Stimulated activated CD4-positive, alpha-beta T cell treated with anti-CD3 and anti-CD28 coated beads, Interleukin-2, amount 100 ng/mL, for 24 hours (primary cell): ENCODE measurements at places on chromosomes 4 and X.

DNA sequence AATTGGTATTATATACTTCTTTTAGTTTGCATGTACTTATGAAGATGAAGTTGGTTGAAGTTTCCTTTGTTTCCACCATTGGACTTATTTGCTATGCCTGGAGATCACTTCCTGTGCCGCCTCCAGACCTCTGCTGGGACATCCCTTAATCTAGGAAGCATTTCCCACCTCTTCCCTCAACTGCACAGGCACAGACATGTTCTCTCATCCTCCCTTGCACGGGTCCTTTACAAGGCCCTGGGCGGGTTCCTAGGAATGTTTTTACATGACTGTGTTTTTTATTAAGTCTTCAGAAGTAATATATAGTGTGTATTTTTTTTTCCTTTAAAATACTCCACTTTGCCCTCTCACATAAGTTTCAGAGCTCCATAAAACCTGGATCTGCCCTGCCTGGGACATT lies 51.0 kb downstream of the TMEM131L start:
- DNase-seq, result no peak

DNA sequence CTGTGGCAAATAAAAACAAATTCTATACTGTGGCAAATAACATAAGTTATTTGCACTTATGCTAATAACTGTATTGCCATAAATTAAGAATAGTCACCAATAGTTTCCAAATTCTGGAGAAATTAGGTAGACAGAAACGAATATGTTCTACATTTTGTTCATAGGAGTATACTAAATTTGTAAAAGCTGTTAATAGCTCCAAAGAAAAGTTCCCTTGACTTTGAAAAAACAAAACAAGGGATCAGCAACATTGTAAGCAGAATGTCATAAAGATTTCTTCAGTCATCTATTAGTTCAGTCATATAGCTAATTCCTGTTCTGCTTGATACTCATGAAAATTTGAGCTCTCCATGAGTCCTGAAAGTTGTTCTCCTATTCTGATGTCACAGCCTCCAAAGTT lies 1472.8 kb downstream of the C4orf33 start:
- no peak for DNase-seq

- no peak for DNase-seq
Measured at GRCh38 chr4:978957-979701, 5.8 kb upstream of the DGKQ start.

DNA sequence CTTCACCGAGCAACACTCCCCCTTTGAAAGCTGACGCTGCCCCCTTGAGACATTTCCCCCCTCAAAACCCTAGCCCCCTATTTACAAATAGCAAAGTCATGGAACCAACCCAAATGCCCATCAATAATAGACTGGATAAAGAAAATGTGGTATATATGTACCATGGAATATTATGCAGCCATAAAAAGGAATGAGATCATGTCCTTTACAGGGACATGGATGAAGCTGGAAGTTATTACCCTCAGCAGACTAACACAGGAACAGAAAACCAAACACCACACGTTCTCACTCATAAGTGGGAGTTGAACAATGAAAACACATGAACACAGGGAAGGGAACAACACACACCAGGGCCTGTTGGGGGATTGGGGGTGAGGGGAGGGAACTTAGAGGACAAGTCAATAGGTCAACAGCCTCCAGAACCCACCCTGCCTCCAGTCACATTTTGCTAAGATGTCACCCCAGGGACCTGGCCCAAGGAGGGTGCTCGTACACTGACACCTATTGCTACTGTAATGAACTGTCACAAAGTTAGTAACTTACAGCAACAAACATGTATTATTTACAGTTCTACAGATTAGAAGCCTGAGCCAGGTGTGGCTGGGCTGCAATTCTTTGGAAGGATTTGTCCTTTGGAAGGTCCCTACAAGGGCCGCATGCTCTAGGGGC lies 20.6 kb downstream of the SCD5 start:
- DNase-seq, result no peak

DNA sequence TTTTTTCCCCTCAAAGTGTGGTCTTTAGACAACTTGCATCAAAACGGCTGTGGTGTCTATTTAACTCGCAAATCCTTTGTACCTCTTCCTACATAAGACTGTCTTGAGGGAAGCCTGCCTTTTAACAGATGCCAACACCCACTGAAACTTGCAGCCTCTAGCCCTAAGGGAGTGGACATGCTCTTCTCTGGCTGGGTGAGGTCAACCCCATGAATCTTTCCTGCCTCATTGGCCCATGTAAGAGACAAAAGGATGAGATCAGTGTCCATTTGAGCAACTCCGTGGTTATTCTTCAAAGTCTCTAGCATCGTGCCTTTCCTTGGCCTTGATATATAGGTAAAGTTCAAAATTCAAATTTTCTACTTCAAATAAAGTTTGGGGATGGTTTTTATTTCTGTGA lies 134.7 kb downstream of the SHROOM3 start:
- no peak for DNase-seq

DNA sequence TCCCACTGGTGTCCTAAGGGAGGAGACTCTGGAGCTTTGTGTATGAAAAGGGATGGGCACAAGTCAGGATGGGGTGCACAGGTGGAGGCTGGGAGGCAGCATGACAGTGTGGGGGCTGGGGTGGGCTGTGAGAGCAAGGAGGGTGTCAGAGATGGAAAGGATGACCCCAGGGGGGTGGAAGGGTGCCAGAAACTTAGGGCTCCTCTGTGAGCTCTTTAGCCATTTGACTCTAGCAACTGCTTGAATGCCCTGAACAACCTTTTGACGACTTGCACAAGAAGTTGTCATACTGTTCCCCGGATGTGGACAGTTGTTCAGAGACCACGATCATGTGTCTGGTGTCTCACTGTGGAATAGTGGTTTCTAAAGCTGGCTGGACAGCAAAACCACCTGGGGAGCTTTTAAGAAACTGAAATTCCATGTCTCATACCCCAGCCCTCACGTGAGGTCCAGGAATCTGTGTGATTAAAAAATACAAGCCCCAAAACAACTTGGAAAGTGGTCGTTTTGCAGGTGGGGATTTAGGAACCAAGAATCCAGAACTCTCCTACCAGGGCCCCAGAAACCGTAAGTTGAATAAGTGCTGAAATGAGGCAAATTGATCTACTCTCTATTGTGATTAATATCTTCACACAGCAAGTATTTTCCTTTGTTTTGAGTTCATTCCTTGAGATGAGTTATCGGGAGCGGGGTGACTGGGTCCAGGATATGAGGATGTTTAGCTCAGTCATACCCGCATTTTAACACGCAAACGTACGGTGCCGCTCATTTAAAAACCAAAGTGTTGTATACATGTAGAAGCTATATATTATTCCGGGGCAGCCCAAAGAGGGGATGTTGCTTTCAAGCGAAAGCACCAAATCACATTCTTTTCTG lies 3.4 kb downstream of the RHOH start:
- DNase-seq, result peak; percentile 68

DNA sequence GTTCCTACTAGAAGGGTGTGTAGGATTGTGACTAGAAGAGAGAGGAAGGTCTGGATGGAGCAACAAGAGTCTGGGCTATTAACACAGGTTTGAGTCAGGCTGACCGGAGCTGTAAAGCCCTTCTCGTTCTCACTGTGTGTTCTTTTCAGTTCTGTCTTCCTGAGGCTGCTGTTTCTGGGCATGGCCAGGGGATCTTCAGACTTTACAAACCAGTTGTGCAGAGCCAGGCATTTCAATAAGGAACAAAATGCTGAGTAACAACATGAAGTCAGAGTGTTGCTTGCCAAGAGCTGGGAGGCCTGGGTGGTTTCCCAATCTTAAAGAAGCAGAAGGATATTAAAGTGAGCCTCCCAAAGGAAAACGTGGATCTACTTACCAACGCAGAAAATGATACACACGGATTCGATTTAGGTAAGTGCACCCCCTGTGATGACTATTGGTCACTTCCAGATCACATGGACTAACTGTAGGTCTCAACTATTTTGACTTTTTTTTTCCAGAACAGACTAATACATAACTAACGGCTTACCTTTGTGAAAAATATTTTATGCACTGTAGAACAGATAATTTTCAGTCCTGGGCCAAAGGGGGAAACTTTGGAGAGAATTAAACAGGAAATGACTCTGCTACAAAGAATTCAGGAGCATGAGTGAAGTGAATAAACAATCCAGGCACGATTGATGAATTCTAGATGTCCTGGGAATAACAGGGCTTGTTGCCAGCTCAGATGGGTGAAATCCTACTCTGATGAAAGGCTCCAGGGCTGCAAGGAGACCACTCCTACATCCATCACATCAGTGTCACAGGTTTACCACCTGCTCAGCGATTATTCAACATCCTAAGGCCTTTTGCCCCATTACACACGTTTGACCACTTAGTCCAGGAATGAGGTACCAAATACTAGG lies 94.5 kb downstream of the ANXA3 start:
- no peak for DNase-seq

DNA sequence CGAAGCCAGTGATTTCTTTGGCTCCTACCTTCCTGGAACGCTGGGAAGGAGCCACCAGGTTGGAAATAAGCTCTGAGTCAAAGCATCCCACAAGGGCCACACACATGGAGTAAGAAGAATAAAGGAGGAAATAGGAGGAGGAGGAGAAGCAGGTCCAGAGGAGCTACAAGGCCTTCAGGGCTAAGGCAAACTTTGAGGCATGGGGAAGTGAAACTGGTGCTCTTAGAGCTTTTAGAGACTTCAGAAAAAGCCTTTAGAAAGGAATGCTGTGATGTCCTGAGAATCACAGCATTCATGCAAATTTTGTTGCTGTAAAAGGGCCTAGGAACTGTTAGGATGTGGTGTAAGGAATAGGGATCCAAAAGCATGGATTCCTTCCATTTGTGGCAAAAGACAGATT lies 135.9 kb upstream of the ARHGEF9 start:
- no peak for DNase-seq

- DNase-seq, result peak; percentile 36
Measured at GRCh38 chr4:83125738-83126141, 11.2 kb upstream of the PLAC8 start.

DNA sequence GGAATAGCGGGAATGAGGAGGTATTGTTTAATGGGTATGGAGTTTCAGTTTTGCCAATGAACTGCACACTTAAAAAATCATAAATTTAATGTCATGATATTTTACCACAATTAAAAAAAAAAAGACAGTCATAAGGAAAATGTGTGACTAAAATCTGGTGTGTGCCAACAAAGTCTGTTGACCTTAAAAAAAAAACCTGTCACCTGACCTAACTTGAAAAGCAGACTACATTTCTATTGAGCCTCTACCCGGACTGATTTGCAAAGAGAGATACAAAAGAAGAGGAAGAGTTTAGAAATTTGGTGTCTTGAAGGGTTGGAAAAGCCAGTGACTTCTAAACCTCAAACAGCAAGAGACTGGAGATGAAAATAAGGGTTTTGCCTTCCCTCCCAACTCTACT lies 48.4 kb downstream of the TMEM150C start:
- no peak for DNase-seq

GRCh38 chr4:4901877-4902276 lies 42.4 kb downstream of the MSX1 start:
- no peak for DNase-seq

- no peak for DNase-seq
Measured at GRCh38 chrX:126701380-126701779, 118.1 kb upstream of the PRR32 start.

GRCh38 chrX:155535866-155536265 lies 76.9 kb downstream of the TMLHE start:
- no peak for DNase-seq

DNA sequence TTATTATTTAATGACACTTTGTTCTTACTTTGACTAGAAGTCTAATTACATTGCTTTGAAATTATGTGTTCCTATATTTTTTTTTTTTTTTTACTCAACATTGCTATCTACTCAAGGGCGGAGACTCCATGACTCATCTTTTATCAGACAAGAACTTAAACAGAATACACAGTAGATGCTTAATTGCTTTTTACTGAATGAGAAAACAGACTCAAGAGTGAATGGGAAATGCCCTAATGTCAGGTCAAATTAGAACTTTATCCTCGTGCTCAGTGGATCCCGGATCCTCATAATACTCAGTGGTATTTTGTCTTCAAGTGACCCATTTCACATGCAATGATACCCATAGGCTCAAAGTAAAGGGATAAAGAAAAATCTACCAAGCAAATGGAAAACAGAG lies 954.5 kb upstream of the IGFBP7 start:
- no peak for DNase-seq

- DNase-seq, result no peak
Measured at GRCh38 chr4:18914182-18914581, 892.6 kb upstream of the LCORL start.

DNA sequence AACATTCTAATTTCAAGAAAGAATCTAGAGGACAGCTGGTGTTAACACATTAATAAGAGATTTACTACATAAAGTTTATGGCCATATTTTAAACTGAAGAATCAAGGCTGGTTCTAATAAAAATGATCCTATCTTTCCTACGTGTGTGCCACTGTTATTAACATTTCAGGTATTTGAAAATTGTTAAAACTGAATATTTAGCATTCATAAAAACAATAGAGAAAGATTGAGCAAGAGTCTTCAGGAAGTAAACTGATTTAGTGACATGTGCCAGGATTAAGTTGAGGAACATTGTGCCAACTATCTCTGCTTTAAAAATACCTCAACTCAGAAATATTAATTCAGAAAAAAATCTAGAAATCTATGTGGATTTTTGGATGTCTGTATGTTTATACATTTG lies 810.1 kb downstream of the FAT4 start:
- DNase-seq, result no peak

DNA sequence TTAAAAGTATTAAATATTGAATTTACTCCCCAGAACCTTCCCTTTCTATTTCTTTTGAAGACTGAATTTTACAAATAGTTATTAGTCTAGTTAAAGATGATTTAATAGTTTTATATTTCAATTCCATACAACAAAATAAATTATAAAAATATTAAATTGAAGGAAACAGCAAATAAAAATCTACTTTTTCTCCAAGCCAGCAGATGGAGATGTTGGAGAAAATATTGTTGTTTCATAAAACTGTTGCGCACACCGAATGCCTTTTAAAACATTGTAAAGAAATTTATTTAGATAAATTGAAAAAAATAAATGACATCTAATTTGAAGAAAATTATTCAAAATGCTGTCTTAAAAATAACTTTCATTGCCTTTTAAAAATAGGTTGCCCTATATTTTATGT lies 5.5 kb downstream of the GRIA2 start:
- DNase-seq, result no peak

DNA sequence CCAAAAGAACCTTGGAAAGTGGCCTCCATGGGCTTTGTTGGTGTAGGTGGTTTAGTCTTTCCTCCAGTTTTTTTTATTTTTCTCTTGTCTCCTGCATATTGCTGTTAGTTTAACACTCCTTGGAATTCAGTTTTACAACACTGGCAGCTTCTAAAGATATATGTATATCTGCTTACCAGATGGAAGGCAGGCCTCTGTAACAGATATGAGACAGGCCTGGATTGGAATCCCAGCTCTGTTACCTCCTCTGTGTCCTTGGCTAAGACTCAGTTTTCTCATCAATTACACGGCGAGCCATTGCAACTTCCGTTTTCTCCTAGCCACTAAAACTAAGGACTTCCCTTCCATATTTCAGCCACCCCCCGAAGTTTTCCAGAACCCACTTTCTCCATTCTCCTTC lies 133.4 kb upstream of the SMAD1 start:
- DNase-seq, result no peak

DNA sequence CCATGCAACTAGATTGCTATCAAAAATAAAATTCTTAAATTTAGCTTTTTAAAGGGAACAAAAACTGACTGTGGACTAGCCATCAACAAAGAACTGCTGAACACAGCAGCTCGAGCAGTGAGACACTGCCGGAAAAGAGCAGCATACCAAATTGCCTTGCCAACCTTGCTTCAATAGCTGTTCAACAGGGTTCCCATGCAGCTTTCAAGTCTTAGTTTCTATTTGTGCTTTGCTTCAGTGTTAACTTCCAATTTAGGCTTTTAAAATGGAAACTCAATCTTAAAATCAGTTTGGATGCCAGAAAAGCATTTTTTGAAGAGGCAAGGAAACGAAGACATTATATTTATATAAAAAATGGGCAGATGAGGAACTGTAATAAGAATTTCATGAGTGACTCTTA lies 463.4 kb upstream of the MAGEB18 start:
- DNase-seq, result no peak
